NCI-H2081 (cell line): ENCODE measurements at places on chromosomes 1 and 21.

GRCh38 chr1:114090738-114091505 is 62.7 kb downstream of the SYT6 start:
- DNase-seq, result no peak

DNA sequence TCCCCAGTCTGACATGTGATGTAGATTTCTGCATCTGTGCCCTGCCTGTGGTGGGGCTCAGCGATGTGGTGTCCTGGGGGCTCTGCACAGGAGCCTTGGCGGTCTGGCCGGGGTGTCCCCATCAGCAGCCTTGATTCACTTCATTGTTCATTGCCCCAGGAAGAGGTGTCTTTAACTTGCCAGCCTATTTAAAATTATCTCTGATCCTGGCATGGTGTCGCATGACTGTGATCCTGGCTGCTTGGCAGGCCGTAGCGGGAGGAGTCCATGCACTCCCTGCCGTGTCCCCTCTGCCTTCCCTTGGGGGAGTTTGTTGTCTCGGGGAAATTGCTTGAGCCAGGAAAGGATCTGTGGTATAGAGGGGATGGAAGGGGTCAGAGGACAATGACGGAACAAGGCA is 59.9 kb downstream of the TRIM11 start:
- no peak for DNase-seq

- DNase-seq, result no peak
These were observed 43.7 kb downstream of the TRIT1 start for GRCh38 chr1:39839651-39840050.

- no peak for DNase-seq
These were observed 237.1 kb downstream of the VAV3 start for GRCh38 chr1:107727866-107728265.

- DNase-seq, result no peak
These were observed 19.5 kb downstream of the LSS start for GRCh38 chr21:46208761-46209721.

GRCh38 chr21:34968414-34969333 is 80.4 kb downstream of the RUNX1 start:
- no peak for DNase-seq

GRCh38 chr1:59994302-59995198 is 68.0 kb upstream of the CYP2J2 start:
- DNase-seq, result no peak
